T-helper 2 cell treated with Interferon-gamma antibody and Interleukin-4, amounts not matched to agents 5 μg/mL and 100 μg/mL, for 36 hours (primary cell): ENCODE measurements at places on chromosomes 2 and 18.

- peak; percentile 19 for DNase-seq
These were observed at the start of gene SP5 for GRCh38 chr2:170715062-170715931. Gene SP5, plus strand, starts transcription at chr2:170715337. Its CDS starts 176 bp downstream, at chr2:170715513.

- DNase-seq = no peak
These were observed 303.2 kb downstream of the MYCN start for GRCh38 chr2:16243411-16243996.

- DNase-seq = no peak
These were observed 111.6 kb upstream of the LMAN1 start for GRCh38 chr18:59470561-59471121.

DNA sequence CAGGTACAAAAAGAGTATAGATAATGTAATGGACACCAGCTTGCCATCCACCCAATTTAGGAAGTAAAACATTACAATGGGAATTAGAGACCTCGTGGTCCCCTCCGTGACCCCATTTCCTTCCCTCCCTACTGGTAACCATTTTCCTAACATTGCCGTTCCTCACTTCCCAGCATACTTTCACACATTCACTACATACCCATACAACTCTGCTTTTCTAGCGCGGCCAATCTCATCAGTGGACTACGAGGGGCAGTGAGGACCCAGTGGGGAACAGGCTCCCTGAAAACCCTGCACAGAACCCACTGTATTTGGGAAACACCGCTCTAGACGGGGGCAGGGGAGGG, 1.1 kb downstream of the ENOSF1 start:
- no peak for DNase-seq

DNA sequence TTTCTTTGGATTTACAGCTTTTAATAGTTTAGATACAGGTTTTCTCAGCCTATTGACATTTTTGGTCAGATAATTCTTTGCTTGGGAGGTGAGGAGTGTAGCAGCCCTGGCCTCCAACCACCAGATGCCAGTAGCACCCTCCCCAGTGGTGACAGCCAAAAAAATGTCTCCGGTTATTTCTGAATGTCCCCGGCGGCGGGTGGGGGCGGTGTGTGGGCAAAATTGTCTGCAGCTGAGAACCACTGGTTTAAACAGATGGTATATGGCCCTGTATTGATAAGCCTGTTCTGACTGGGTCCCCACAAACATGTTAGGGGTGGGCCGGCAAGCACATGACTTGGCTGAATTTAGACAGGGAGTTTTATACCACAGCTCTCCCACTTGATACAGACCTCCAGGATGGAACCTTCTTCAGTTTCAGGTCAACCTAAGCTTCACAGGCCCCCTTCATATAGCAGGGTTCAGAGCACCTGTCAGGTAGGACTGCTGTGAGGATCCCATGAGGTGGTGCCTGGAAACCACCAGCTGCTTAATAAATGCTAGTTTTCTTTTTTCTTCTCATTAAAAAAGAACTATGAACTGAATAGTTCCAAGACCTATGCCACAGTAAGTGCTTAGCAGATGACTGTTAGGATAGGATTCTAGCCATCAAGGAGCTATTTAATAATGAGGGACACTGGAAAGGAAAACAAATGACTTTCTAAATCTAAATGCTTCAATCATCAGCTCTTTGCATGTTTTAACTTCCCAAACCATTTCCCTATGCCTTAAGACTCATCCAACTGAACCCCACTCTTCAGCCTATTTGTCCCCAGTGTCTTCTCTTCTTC, 18.1 kb downstream of the LPIN2 start:
- peak; percentile 82 for DNase-seq
